ENCODE measurements at places on chromosomes 16 and 17.

DNA sequence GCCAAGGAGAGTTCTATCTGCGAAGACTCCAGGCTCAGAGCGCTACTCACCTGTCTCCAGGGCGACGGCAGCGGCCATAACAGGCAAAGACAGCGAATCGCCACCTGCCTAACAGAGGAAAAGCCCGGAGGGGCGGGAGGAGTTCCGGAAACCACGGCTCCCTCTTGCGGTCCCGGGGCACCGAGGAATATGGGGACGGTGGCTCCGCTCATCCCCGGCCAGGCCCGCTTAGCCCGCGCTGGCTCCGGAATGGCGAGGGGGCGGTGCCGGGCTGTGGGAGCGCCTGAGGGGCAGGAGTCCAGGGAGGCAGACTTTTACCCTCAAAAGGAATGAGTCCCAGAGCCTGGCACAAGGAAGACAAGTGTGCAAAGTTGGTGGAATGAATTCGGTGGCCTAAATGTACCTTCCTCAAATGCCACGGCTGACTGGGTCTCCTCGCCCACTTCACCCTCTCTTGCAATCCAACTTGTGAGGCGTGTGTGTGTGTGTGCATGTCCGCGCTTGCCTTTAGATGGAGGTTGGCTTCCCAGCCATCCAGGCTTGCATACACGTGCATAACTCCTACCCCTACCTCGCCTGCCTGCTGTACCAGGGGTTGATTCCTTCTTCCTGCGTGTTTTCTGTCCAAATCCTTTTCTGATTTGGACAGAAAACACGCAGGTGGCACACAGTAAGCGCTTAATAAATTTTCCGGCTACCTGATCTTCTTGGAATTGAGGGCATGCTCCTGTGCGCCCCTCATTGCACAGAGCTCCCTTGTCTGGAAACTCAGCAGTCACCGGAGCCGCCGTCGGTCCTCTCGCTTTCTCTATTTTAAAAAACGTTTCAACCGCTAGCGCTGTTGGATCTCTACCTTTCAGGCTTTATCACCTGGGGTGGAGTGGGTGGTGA, 3.5 kb downstream of the C17orf100 start:
- DNase-seq, result no peak

DNA sequence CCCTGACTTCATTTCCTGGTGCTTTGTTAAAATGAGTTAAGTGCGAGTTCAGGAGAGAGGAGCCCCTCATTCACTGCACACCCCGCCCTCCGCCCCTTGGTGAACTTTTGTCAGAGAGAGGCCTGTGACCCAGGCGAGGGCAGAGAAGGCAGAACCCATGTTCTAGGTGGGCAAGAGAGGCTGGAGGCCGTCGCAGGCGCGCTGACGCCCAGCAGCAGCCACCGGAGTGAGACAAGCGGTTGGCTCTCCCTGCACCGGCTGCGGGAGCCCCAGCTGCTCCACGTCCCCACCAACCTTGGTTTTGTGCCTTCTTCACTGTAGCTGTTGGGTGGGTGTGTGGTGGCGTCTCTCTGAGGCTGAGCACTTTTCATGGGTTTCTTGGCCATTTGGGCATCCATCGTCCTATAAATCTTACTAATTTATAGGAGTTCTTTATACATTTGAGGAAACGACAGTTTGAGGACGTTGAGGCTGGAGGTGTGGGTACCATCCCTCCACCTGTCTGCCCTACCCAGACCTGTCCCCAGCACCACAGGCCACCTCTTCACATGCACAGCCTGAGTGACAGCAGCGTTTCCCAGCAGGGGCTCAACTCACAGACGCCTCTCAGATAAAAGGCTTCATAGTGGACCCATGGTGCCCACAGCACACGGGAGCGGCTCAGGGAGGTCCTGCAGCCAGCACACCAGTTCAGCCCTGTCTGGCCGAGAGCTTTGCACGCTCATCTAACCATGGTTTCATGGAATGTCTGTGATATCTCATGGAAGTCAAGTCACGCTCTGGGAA, 45.2 kb upstream of the CBFA2T3 start:
- DNase-seq, result no peak

- DNase-seq, result no peak
These were observed 896.2 kb downstream of the CDH11 start for GRCh38 chr16:64225696-64226095.

- no peak for DNase-seq
These were observed 243.5 kb downstream of the STX8 start for GRCh38 chr17:9332132-9332494.

GRCh38 chr17:9432134-9432885, 143.3 kb downstream of the STX8 start:
- DNase-seq, result no peak

DNA sequence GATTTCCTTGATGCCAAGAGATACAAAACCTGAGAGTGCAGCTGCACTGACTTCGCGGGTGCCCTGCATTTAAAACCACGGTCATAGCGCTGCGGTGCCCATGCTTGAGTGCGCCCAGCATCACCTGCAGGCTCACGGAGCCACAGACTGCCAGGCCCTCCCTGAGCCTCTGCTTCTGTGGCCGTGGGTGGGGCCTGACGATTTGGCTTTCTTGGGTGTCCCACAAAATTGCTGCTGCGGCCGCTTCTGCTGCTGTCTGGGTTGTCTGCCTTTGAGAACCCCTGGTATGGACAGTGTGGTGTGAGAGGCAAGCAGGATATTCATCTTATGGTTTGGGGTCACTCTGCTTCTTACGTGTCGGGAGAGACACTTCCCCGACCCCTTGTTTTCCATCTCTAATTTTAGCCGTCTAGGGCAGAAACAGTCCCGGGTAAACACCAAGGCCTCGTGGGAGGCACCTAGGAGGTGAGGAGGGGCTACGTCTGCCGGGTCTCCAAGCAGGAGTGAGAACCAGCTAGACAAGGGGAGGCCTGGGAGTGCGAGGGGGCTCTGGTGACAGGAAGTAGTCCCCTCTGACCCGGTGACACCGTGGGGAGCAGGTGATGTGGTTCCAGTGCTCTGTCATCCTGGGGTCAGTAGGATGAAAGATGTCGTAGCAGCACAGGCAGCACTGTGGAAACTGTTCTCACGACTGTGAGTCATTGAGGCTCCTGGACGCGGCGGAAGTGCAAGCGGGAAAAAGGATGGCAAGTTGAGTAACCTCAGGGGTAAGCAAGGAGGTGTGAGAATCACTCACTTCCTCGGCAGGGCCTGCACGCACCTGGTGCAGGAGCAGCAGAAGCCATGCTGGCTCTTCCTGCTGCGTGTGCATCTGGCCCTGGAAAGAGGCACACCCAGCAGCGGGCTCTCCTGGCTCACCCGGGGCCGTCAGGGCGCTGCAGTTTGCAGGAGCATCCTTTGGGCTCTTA, 176.3 kb downstream of the RPTOR start:
- DNase-seq, result peak; percentile 18

- DNase-seq, result no peak
These were observed 1002.3 kb upstream of the CDH8 start for GRCh38 chr16:63038397-63039106.

DNA sequence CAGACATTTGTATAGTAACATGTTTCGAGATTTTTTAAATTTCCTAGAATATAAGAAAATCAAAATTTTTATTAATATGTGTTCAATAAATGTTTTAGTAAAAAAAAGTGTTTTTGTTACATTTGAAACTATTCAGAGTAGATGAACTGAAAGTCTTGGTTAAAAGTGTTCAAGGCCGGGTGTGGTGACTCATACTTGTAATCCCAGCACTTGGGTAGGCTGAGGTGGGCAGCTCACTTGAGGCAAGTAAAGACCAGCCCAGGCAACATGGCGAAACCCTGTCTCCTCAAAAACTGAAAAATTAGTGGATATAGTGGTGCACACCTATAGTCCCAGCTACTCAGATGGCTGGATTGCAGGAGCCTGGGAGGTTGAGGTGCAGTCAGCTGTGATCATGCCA, 16.8 kb upstream of the PHKG2 start:
- DNase-seq, result no peak

DNA sequence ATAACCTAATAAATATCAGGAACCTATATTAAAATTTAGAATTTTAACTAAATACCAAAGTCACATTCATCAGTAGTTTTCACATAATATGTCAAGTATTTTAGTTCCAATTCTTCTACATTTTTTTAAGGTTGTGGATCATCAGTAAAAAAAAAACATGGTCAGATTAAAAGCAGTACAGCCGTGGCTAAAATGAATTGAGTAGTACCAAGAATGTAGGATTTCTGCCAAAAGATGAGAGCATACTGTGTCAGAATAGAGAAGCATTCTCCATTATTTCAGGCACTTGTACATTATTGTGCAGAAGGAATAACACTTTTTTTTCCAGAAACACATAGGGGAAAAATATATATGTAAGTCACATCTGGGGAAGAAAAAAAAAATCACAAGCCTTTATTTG, 1176.1 kb downstream of the CDH11 start:
- DNase-seq, result no peak

GRCh38 chr17:32553168-32553567, 66.4 kb downstream of the CDK5R1 start:
- no peak for DNase-seq

DNA sequence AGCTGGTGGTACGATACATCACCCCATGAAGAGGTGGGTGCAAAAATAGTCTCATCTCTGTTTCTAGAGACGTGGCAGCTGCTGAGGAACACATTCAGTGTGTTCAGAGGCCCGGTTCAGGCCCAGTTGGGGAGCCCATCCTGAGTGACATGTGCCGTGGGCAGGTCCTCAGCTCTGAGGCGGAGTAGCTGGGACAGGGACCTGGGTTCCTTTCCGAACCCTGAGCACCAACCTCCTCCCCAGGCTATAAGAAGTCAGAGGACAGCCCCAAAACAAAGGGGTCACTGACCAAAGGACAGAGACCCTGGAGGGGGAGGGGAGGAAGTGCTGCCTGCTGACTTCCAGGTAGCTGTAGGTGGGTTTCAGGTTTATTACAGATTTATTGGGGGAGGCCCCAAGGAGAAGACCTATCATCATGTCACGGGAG, 5.1 kb downstream of the LDHD start:
- DNase-seq, result no peak

DNA sequence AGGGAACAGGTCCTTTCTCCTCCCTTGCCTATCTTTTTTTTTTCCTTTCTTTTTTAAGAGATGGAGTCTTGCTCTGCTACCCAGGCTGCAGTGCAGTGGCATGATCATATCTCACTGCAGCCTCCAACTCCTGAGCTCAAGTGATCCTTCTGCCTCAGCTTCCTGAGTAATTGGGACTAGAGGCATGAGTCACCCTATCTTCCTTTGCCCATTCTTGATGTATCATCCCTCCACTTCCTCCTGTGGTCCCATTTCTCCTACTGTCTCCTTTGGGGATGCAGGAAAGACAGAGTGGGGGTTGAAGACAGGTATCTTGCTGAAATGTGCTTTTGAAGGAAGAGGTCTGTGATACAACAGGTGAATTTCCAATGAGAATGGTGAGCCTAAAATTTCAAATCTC, 5.5 kb downstream of the MYO19 start:
- DNase-seq, result peak; percentile 20

- no peak for DNase-seq
These were observed 83.7 kb downstream of the ITFG1 start for GRCh38 chr16:47377154-47377553.

DNA sequence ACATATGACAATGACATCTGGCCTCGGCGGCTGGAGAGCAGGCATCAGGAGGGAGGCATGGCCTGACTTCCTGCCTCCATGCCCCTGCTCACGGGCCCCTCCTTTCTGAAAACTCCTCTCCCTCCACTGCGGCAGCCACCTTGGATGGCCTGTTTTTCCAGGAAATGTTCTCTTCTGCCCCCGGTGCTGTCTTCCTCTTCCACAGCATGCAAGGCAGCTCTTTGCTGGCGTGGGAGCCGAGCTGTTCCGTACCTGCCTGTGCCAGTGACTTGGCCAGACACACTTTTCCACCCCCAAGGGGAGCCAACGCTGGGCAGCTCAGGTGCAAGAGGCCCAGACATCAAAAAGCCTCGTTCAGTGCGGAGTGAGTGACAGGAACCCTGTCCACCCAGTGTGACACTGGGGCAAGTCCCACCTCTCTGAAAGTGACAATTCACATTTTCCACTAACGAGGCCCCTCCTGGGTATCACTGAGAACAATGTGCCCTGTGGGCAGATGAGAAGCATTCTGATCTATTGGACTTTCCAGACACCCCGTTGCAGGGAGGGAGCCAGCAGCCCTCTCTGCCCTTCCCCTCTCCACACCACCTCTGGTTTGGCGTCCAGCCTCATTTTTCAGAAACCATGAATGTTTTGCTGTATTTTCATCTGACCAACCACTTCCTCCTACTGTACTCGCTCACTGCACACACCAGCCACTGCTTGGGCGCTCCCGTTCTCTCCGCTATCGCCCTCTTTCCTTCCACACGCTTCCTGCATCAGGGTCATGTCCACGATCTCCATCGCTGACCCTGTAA, 31.2 kb downstream of the NSMCE1 start:
- no peak for DNase-seq

DNA sequence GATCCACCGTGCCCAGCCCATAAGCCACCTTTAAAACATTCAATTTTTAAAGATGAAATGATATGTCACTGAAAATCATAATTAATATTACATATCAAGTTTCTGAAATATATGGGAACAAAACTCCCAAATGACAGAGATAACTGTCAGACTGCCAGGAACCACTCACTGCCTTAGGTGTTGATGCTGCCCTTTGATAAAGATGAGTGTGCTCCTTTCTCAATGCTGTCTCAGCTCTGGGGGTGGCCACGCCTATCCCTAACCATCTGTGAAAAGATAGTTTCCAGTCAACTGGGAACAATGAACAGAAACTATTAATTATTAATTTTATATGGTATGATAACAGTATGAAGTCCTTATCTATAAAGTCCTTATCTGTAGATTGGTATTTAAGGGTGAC, 177.7 kb downstream of the MYO1D start:
- DNase-seq, result no peak

GRCh38 chr17:56292010-56292409, 138.7 kb downstream of the ANKFN1 start:
- DNase-seq, result peak; percentile 76

DNA sequence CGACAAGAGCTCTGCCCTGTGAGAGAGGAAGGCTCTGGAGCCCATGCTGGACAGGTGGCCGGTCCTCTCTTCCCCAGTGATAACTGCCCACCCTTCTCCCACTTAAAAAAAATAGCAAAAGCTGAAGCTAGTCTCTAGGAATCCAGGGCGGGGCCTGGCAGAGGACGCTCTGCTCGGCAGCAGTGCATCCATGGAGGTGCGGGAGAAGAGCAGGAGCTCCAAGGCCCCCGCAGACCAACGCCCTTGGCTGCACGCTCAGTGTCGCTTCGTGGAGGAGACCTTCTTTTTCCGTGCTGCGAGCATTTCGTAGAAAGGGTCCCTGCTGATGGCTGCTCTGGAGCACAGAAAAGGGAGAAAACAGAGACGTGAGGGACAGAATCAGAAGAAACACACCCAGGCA, 98.6 kb upstream of the DNAH17 start:
- DNase-seq, result no peak

DNA sequence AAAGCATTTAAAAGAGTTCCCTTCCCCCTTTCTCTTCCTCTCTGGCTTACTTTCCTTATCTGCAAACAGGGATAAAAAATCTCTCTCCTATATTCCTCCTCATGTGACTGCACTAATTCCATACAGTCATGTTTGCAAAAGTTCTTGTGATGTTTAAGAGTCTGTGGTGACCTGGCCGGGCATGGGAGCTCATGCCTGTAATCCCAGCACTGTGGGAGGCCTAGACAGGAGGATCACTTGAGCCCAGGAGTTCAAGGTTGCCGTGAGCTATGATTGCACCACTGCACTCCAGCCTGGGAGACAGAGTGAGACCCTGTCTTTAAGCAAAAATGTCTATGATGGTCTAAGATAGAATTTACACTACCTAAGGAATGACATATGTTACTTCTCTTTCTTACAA, 19.6 kb downstream of the NOG start:
- DNase-seq, result no peak

All from fibroblast of the aortic adventitia (primary cell).